8988T (cell line): ENCODE measurements at places on chromosomes 1 and 21.

DNA sequence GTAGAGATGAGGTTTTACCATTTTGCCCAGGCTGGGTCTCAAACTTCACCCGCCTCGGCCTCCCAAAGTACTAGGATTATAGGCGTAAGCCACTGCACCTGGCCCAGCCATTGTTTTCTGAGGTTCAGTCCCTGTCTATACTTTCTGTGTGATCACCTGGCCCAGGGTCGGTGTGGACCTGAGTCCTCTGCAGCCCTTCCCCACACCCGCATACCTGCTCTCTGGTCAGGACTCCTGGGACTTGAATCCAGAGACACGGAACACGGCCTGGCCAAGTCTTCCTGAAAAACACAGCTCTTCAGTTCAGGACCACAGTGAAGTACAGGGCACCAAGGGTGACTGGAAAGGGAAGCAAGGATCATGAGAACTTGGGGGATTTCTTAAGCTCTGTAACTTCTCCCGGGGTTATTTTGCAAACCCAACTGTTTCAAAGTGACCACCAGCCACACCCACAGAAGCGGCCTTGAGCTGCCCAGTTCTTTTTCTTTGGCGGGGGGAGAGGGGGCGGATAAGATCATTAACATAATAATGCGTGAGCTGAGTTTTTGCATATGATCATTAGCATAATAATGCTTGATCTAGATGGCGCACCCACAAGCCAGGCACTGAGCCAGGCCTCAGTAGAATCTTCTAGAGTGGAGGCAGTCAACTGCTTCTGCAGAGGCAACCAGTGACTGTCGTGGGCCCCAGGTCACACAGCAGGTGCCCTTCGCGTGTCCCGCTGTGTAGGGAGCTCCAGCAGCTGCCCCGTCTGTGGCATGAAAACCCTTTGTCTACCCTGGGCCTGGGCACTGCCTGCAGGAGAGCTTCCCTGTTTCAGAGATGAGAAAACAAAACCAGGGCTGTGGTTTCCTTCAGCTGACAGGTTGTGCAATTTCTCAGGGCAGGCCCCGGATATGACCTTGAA lies 1.7 kb upstream of the NADK start:
- no peak for DNase-seq

- DNase-seq = no peak
These were observed 240.4 kb downstream of the SDCCAG8 start for GRCh38 chr1:243496187-243496646.

GRCh38 chr1:231855926-231856325 lies 229.3 kb downstream of the DISC1 start:
- no peak for DNase-seq

DNA sequence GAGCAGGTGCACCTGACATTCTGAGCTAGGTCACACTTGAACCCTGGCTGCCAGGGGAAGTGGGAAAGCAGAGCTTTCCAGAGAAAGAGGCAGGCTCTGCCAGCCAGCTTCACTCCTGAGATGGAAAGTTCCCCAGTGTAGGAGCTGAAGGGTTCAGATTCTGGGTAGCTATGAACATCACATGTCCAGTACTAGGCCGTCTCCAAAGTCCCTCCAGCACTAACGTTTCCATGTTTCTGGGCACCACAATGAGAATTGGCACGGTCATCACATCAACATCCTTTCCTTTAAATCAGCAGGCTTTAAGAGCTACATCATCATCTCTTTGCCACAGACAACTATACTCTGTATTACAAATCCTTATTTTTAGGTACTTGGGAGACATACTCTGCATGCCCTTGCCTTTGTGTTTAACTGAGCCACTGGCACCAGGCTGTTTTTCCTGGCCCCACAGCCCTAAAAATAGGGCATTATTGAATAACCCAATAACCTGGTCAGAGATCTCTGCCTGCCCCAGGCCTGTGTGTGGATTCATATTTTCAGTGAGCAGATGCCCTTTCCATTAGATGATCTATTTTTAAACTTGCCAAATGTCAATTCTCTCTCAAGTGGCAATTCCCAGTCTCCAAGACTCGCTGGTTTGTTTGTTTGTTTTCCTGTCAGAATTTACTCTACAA lies 35.4 kb upstream of the USP24 start:
- no peak for DNase-seq

- no peak for DNase-seq
These were observed 75.7 kb upstream of the ZBTB40 start for GRCh38 chr1:22376001-22376400.

DNA sequence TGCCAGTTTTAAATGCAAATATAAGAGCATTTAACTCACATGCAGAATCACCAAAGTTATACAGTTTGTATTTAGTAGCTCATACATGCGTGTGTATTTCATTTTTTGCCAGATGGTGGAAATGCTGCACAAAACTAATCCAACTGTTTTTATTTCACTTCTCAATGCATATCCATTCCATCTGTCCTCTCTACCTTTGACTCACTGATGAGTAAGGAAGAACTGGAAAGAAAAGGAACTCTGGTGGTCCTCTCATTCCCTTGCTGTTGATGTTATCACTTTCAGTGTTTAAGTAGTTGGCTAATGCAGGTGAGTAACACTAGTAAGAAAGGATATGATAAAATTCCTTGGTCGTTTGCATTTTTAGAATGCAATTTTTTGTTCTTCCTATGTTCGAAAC lies 5.7 kb upstream of the SLC1A7 start:
- DNase-seq = no peak

DNA sequence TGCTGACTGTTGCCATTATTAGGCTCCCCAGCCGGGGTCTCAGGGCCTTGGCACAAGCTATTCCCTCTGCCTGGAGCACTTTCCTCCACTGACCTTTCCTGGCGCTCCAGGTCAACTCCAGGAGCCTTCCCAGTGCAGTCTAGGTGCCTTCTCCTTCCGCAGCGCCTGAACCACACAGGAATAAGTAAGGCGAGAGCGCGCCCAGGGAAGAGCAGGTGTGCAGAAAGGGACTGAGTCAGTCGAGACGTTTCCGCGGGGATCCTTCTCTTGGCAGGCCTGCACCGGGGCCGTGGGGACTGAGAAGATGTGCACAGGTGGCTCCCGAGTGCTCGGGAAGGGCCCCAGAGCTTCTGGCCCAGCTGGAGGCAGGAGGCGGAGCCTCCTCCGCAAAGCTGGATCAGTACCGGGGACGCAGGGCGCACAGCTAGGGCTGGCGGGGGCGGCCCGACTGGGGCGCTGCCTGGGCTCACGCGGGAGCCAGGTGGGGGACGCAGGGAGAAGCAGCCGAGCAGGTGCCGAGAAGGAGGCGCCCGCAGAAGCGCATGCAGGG lies 765 bp upstream of the BMP8A start:
- DNase-seq = no peak

- DNase-seq = no peak
These were observed 2.6 kb upstream of the RAB7B start for GRCh38 chr1:206005778-206006180.

DNA sequence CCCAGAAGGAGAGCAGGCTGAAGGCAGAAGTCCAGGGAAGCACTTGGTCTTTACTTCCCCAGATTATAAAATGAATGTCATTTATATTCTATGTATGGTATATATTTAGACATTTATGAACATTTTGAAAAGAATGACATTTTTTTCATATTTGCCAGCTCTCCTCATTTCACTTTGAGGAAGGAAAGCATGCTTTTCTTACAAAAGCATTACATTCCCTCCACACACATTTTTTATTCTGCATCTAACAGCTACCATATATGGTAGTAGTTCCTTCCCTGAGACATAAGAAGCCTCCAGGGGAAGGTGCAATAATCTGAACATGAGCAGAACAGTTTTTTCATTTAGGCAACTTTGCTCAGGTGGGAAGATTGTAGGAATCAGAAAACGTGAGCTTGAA lies 94.0 kb downstream of the LRRC7 start:
- no peak for DNase-seq

DNA sequence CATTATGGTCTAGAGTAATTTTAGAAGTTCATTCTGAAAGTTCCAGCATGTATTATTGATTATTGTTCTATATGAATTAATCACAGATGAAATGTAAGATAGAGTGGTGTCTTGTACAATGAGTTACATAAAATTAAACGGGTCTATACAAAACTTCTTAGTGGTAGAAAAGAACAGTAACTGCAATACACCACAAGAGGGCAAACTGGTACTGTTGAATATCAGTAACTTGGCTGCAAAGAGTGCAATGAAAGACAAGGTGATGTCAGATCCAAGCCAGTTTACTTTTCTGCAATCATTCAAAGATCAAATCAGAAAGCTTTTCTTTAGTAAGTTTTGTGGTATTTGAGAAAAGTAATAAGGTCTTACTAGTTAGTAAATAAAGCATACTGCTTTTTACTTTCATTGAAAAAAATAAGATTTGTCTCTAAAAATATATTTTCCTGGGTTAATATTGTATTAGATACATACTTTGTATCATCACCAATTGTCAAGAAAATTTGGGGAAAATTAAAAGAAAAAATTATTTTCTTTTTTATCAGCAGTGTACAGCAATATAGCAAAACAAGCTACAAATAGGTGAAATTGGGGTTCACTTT lies 66.4 kb upstream of the BTG3 start:
- DNase-seq = no peak

DNA sequence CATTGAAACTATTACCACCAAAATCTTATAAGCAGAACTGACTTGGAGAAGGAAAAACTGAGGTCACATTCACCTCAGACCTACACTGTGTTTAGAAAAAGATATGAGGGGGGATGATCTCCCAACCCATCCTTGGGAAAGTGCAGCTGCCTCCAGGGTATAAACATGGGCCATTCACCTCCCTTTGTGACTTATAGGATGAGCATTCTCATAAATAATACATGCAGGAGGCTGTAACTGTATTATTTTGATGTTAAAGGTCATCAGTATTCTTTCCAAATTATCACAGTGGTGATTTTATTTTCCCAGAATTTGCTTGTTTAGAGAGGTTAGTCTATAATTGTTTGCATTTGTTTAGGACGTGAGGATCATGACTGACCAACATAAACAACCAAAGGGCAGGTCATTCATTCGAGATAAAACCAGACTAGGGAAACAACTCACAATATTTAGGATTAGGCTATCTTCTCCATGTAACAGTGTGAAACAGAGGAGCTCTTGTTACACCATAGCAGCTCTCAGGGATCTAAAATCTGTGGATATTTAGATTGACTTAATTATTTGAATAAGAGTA lies 109.2 kb upstream of the NR5A2 start:
- DNase-seq = no peak

GRCh38 chr1:50308878-50309277 lies 114.4 kb downstream of the DMRTA2 start:
- no peak for DNase-seq

GRCh38 chr1:72284348-72285073 lies 2.2 kb upstream of the NEGR1 start:
- no peak for DNase-seq

DNA sequence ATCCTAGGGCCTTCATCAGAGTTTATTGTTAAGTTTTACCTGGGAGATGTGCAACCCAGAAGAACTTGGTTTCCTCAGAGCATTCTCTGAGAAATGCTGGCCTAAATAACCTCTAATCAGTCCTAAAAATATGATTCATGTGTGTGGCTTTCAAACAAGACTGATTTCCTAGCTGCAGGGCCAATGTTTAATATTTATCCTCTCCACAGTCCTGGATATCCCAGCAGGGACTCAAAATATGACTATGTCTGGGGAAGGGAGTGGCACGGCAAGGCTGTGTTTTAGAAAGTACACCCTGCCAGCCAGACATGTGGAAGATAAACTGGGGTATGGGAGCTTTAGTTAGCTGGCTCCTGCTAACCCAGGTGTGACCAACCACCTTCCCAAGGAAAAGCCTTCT lies 26.3 kb downstream of the PLPP3 start:
- DNase-seq = no peak

GRCh38 chr1:160755911-160756848 lies 17.1 kb downstream of the SLAMF7 start:
- no peak for DNase-seq

DNA sequence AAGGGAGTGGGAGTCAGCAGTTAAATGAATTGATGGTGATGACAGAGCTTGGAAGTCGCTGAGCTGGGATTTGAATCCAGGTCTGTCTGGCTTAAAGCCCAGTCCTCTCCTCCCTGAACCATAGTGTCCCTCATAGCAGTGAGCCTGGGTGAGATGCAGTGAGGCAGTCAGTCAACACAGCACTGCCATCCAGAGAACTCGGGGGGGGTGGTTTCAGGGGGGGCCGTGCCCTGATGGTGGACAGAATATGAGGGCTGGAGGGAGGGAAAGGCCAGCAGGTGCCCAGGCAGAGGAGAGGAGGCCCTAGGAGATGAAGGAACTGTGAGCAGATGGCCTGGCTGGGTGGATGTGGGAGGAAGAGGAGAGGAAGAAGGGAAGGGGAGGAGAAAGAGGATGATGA lies 405.6 kb downstream of the PTPRU start:
- DNase-seq = no peak

DNA sequence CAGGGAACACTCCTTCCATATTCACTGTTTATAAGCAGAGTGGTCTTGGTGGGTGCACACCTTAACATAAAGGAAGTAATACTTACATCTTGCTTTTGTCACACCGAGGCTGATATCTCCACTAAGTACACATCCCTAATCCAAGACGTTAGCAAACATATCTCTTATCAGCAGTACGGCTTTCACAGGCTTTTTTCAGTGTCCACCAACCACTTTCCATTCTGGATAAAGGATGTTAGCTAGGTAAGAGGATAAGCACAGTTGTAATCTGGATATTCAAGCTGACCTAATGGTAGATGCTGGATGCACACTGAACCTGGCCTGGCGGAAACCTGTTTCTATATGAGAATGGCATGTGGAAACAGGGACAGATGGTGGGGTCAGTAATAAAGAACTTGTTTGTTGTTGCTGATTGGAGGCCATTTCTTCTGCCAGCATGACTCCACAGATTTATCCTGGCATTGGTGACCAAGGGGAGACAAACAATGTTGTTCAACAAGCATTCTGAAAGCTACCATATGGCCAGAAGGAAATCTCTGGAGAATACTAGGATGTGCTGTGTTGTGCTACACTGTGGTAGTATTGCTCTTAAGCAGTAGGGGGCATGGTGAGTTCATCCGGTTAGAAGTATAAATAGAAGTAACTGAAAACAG lies 416.4 kb downstream of the PTBP2 start:
- no peak for DNase-seq

GRCh38 chr1:70318191-70318590 lies 36.3 kb downstream of the ANKRD13C start:
- DNase-seq = no peak

DNA sequence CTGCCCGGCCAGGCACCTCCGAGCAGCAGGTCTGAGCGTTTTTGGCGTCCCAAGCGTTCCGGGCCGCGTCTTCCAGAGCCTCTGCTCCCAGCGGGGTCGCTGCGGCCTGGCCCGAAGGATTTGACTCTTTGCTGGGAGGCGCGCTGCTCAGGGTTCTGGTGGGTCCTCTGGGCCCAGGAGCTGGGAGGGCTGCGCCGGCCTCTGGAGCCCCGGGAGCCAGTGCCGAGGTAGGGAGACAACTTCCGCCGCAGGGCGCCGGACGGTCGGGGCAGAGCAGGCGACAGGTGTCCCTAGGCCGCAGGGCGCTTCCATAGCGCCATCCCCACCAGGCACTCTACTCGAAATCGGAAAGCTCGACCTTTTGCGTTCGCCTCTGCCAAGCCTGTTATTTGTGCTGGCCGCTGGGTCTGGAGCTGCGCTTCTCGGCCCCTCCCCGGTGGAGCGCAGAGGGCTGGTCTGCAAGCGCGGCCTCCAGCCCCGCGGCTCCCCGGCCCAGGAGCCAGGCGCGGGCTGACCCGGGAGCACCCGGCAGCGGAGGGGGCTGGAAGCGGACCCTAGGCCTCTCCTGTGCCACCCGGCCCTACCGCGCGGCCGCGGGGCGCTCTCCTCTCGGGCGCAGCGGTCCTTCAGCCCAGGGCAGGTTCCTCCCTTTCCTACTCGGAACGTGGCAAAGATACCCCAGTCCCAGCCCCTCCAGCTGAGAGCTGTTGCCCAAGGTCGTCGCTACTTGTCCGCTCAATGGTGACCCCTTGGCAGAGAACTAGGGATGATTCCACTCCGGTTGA lies 2.2 kb downstream of the SIM2 start:
- no peak for DNase-seq
